ENCODE measurements at places on chromosomes 6 and 20. TPM values are rescaled to one million over a fixed set of nuclear protein-coding genes. Genes with fewer than 3 reads are reported as not detected.

DNA sequence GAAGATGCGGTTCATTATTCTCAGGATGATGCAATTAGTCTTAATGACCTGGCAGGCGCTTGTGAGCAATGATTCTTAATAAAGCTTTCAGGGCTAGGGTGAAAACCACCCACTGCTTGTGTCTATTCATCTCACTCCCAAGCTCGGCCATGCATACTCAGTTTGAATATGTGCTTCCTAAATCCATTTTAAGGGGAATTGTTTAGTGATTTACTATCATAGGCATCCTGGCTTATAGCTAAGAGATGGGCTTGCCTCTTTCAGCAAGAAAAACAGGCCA lies 141.1 kb upstream of the SLC24A3 start:
- no peaks in the 10 kb centered on the region for H3K36me3 ChIP-seq
- no peak for DNase-seq
- no peak overlapping the region for H3K4me3 ChIP-seq
- no peaks in the 10 kb centered on the region for H3K27me3 ChIP-seq
- no peaks in the 10 kb centered on the region for H3K4me1 ChIP-seq

Gene ALDH5A1
- total RNA-seq: 8.5 TPM

GRCh38 chr20:1667502-1668085 lies 10.0 kb upstream of the SIRPG start:
- no peaks in the 10 kb centered on the region for H3K4me1 ChIP-seq
- no peak overlapping the region for H3K27ac ChIP-seq
- H3K36me3 ChIP-seq: no peaks in the 10 kb centered on the region

DNA sequence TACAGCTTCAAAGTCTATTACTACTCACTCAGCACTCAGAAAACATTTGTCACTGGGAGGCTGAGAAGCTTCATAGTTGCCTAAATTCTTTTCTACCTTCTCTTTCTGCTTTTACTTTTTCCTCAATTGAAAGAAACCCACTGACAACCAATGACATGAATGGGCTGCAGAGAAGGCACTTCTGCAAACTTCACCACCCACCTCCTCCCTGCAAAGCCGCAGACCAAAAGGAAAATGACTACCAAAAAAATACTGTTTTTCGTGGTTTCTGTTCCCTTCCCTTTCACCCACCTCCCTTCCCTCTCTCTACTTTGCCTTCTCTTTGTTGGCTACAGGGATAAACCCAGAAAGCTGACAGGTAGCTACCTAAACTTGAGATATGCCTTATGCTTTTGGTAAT lies 3.2 kb downstream of the GNAS-AS1 start:
- no peak overlapping the region for H3K27ac ChIP-seq
- no peaks in the 10 kb centered on the region for H3K4me1 ChIP-seq
- no peak for DNase-seq
- H3K4me3 ChIP-seq: no peak overlapping the region
- H3K36me3 ChIP-seq: no peaks in the 10 kb centered on the region

Gene FOXQ1
- 0.18 TPM for total RNA-seq

- no peak for DNase-seq
- no peak overlapping the region for H3K27ac ChIP-seq
- H3K4me3 ChIP-seq: no peak overlapping the region
- H3K36me3 ChIP-seq: no peaks in the 10 kb centered on the region
These were observed 27.9 kb downstream of the PCNA start for GRCh38 chr20:5091902-5092301.

- no peak overlapping the region for H3K4me3 ChIP-seq
- no peaks in the 10 kb centered on the region for H3K27me3 ChIP-seq
- DNase-seq: peak; percentile 70
- H3K27ac ChIP-seq: peak overlapping the region; percentile 73
- no peaks in the 10 kb centered on the region for H3K36me3 ChIP-seq
These were observed 3.0 kb upstream of the GUCA1B start for GRCh38 chr6:42197555-42198362.

Gene C6orf15
- total RNA-seq: not detected

Gene VEGFA
- 135 TPM for total RNA-seq

GRCh38 chr6:36244641-36245280 lies 25.1 kb upstream of the PNPLA1 start:
- no peaks in the 10 kb centered on the region for H3K36me3 ChIP-seq
- H3K27me3 ChIP-seq: no peaks in the 10 kb centered on the region
- no peak overlapping the region for H3K4me3 ChIP-seq
- DNase-seq: no peak
- no peaks in the 10 kb centered on the region for H3K4me1 ChIP-seq

Gene TFAP2C
- not detected for total RNA-seq

DNA sequence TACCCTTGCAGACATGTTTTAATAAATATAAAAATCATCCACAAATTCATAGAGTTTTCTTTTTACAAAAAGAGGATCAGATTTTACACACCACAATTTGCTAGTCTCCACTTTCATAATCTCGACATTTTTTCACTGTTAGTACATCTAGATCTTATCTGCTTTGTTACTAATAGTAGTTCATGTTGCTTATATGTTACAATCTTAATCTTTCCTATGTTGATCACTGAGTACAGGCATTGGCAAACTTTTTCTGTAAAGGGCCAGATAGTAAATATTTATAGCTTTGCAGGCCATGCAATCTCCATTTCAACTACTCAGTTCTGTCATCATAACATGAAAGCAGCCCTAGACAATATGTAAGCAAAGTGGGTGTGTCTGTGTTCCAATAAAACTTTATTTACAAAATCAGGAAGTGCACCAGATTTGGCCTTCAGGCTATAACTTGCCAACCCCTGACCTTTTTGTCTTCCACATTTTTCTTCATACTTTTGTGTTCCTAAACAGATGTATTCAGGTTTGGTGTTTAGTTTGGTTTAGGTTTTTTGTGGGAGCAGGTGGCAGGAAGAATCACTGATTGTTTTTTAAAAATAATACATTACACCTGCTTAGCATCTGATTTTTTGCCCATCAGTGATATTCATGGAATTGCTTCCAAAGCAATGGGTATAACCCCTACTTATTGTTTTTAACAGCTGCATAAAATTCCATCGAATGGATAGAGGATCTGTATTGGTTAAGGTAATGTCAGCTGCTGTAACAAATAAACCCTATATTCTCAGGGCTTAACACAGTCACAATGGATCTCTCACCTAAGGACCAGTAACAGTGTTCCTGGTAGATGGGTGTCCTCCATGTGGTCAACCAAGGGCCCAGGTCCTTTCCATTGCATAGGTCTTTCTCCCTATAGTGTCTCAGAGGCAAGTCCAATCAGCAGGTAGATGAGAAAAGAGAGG lies 61.2 kb downstream of the EYA2 start:
- DNase-seq: no peak
- no peak overlapping the region for H3K4me3 ChIP-seq
- H3K27ac ChIP-seq: no peak overlapping the region

GRCh38 chr20:60634491-60635172 lies 617.4 kb upstream of the CDH4 start:
- no peaks in the 10 kb centered on the region for H3K4me1 ChIP-seq
- no peak overlapping the region for H3K27ac ChIP-seq
- H3K36me3 ChIP-seq: no peaks in the 10 kb centered on the region
- no peak overlapping the region for H3K4me3 ChIP-seq

Gene SLCO4A1
- total RNA-seq: 28.2 TPM

Gene COL9A3
- total RNA-seq: 1.2 TPM

DNA sequence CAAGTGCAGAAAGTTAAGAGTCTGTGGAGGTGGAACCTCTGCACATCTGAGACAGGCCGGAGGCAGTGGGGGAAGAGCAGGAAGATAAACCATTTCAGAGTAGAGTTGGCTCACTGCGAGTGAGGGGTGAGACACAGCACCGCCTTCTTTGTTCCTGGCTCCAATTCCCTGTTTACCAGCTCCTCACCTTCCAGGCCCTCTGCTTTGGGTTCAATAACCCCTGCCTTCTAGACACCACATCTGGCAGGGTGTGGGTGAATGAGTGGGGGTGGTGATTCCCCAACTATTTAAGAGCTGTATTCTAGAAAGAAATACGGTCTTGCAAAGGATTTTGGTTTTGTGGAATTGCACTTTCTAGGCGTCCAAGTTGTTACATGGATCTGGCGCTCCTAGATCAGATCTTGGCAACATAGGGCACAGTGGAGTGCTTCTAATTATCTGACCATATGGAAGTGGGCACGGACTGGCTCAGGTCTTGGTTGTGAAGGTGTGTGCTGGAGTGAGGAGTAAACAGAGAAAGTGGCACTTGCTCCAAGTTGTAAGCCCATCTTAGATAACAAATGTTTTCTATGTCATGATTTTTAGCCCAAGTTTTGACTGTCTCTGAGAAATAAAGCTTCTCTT lies 141.6 kb upstream of the NRN1 start:
- H3K27me3 ChIP-seq: no peaks in the 10 kb centered on the region
- no peaks in the 10 kb centered on the region for H3K4me1 ChIP-seq
- H3K4me3 ChIP-seq: no peak overlapping the region
- no peak overlapping the region for H3K27ac ChIP-seq
- no peaks in the 10 kb centered on the region for H3K36me3 ChIP-seq

DNA sequence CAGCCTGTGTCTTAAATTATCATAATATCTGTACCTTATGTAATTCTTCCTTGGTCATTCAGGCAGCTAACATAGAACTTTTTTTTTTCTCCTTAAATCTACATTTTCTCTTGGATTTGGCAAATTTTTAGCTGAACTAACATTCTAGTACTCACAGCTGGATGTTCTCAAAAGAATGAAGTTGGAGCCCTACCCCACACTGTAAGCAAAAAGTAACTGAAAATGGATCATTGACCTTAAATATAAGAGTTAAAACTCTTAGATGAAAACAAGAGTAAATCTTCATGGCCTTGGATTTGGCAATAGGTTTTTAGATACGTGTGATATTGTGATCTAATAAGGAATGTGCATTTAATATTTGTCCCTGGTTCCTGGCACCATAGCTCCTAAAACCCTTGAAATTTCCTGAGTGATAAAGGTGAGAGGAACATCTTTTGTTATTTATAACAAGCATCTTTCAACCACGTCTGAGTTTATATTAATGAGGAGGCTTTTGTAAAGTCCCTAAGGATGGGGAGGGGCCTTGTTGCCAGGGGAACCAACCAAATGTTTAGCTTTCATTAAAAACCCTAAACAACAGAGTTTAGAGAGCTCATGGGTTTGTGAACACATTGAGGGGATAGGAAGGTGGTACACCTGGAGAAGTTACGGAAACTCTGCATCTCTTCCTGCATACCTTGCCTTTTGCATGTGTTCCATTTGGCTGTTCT lies 106.1 kb upstream of the ADGRF4 start:
- no peaks in the 10 kb centered on the region for H3K27me3 ChIP-seq
- DNase-seq: no peak
- H3K4me3 ChIP-seq: no peak overlapping the region
- H3K27ac ChIP-seq: no peak overlapping the region
- no peaks in the 10 kb centered on the region for H3K36me3 ChIP-seq

Gene PSORS1C2
- not detected for total RNA-seq

- no peak overlapping the region for H3K27ac ChIP-seq
- no peaks in the 10 kb centered on the region for H3K27me3 ChIP-seq
- H3K4me3 ChIP-seq: no peak overlapping the region
- no peaks in the 10 kb centered on the region for H3K36me3 ChIP-seq
- DNase-seq: no peak
These were observed 2.9 kb downstream of the CAP2 start for GRCh38 chr6:17396256-17396655.

DNA sequence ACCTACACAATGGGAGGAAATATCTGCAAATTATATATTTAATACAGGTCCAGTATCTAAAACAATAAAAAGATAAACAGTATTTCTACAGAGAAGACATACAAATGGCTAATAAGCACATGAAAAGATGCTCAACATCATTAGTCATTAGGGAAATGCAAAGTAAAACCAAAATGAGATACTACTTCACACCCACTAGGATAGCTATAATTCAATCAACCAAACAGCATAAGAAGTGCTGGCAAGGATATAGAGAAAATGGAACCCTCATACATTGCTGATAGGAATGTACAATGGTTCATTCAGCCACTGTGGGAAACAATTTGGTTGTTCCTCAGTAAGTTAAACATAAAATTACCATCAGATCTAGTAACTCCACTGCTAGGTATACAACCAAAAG lies 48.7 kb downstream of the NUDT3 start:
- no peaks in the 10 kb centered on the region for H3K36me3 ChIP-seq
- H3K4me3 ChIP-seq: no peak overlapping the region
- H3K27me3 ChIP-seq: no peaks in the 10 kb centered on the region

DNA sequence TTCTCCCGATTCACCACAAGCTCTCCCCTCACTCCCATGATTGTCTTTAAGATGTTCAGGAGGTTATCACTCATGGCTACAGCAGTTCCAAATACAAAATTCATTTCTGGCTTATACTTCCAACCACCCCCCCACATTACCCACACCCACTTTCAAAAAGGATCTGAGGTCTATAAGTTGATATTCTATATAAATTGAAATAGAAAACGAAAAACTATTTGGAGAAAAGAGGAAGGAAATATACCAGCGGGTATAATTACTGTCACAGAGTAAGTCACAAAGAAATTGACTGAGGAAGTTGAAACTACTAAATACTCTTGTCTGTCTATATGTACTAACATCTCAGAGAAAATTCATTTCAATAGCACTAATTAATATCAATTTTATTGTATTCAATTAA lies 112.7 kb upstream of the TNFAIP3 start:
- no peaks in the 10 kb centered on the region for H3K36me3 ChIP-seq
- H3K4me3 ChIP-seq: no peak overlapping the region
- H3K27me3 ChIP-seq: no peaks in the 10 kb centered on the region

DNA sequence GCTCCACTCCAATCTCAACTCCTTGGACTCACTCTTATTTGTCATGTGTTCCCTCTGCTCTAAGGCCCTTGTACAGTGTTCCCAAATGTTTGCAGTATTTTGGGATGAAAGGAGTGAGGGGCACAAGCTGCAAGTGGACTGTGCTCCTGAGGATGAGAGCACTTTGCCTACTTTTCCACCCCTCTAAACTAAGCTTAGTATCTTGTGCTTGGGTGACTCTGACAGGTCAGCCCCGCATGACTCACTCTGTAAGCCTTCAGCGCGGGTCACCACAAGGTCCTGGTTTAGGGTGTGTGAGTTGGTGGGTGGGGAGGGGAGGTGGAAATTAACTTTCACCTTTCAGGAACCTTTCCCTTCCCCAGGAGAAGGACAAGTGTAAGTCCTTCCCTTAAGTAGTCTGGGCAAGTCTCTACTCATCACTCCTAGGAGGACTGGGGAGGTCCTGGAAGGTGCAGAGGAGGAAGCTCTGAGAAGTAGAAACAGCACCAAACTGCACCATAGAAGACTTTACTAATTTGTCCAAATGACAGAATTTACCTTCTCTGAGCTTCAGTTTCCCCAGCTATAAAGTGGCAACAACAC lies 68.8 kb upstream of the EPB41L1 start:
- no peak overlapping the region for H3K4me3 ChIP-seq
- H3K4me1 ChIP-seq: no peaks in the 10 kb centered on the region
- H3K27ac ChIP-seq: no peak overlapping the region
- no peaks in the 10 kb centered on the region for H3K27me3 ChIP-seq
- no peaks in the 10 kb centered on the region for H3K36me3 ChIP-seq
